ENCODE measurements at places on chromosomes 16 and 17.

DNA sequence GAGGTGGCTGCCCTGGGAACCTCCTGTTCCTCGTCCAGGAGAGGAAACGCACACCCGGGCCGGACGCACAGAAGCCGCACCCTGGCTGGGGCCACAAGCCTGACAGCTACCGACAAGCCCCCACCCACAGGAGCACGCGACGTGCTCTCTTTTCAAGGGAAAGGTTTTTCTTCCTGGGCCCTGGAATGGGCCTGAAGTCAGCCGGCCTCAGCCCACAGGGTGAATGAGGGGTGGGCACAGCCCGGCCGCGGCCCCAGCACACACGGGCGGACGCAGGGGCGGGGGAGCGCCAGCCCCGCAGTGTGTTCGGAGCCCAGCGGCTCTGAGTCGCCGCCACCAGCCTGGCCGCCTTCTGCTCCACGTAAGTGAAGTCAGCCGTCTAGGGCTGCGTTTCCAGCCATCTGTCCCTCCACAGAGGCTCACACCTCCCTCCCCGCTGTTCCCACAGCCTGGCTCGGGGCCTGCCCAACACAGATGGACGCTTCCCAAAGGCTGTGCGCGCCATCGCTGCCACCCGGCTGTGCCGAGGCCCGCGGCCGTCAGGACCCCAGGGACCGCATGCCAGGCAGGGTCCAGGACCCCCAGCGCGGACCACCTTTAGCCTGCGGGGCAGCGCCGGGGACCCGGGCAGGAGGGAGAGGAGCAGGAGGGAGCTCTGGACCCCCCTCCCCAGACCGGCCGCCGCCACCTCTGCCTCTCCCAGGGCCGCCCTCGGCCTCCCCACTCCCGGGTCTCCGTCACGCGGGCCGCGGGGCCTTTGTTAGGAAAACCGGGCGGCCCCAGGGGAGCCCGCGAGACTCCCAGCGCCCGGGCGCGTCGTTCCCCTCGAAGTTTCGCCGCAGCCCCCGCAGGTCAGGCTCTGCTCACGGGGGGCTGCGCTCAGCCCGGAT, 36.8 kb downstream of the CBFA2T3 start:
- DNase-seq = no peak

GRCh38 chr17:2783310-2784030, 12.8 kb upstream of the RAP1GAP2 start:
- no peak for DNase-seq

DNA sequence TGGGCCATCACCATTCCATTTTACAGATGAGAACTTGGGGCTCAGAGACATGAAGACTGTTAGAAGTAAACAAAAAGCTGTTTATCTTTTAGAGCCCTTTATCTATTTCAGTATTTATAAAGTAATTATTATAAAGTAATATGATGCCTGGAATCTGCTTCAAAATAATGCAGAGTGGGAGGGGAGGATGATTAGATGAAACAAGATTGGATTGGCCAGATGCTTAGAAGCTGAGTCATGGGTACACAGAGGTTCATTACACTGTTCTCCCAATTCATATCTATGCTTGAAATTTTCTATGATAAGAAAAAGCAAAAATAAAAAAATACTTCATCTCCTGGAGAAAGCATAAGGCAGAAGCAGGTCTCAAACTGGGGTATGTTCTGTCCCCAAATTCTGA, 29.4 kb downstream of the TOM1L2 start:
- DNase-seq = no peak

DNA sequence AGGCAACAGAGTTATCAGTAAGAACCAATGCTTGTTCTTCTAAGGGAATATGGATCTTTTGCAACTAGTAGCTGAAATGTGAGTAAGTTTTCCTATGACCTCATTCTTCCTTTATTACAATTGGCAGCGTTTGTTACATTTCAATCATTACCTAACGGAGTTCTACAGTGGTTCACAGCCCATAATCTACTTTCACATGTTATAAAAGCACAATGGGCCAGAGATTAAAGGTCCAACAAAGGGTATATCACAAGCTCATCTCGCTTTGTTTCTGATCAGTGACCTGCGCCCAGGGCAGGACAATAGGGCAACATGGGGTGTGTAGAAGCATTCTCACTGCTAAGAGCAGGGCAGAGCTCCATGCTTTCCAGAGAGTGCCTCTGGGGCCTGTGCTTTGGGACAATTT, 279.9 kb upstream of the DYNLRB2 start:
- DNase-seq = no peak

- no peak for DNase-seq
Measured at GRCh38 chr17:67459985-67460384, 82.9 kb downstream of the PITPNC1 start.

GRCh38 chr17:66967837-66968543, 3.5 kb downstream of the CACNG4 start:
- DNase-seq = no peak

DNA sequence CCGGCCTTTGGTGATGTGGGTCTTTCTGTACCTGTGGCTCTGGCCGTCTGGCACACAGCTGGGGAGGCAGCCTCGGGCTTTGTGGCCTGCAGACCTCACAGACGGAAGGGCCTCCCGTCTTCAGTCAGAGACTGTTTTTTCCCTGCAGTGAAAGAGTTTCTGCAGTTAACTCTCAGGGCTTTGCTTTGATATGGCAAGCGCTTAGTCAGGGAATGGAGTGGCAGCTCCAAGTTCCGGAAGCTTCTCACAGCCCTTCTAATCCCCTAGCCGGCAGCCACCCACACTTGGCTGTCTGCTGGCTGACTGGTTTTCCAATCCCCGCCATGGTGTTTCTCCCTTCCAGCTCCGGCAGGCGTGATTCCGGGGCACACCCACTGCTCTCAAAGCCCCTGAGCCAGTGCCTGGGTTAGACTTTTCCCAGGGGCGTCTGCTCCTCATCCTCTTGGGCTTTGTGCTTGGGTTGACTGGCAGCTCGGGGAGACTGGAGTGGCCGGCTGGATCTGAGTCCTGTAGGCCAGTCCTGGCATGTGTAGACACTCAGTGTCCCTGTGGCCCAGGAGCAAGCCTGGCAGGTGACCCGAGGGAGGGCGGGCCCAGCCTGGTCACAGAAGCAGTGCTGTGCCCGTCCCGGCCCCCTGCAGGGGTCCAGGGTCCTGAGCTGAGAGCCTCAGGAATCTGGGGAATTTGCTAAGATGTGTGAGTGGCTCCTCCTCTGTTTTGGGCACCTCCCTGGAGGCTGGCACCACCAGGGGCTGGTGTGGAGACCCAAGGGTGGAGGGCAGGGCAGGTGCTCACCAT, 29.9 kb downstream of the BAIAP2 start:
- DNase-seq = no peak

DNA sequence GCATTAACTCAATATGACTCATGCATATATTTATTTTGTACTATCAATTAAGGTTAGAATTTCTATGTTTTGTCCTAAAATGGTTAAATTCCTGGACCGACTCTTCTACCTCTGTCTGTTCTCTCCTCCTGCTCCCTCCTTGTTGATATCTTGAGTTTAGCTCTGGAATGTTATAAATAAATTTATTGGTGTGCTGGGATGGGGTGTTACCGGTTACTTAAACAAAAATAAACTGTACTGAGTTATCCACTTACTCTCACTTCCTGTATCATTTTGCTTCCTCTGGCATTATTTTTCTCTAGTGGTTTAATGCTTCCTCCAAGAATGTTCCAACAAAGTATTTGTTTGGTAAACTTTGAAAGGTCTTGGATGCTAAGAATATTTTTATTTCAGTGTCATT, 120.1 kb downstream of the ABCA8 start:
- DNase-seq = no peak

DNA sequence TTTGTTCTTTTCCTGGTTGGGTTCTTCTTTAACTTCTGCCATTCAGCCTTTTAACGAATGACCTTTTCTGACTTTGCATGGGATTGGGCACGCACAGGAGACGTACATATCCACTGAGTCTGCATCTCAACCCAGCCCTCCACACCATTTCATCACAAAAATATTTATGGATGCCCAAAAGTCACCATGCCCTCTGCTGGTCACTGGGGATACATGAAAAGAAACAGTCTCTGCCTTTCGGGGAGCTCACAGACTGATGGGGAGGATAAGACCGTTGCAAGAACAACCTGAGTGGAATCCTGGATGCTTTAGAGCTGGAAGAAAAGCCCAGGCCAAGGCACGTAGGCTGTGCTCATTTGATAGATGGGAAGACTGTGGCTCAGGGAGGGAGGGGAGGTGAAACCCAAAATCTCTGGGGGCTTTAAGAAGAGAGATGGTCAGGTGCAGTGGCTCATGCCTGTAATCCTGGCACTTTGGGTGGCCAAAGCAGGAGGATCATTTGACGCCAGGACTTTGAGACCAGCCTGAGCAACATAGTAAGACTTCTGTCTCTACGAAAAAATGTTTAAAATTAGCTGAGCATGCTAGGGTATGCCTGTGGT, 7.9 kb upstream of the MT2A start:
- DNase-seq = peak; percentile 27

GRCh38 chr16:946048-946395, 24.8 kb downstream of the LMF1 start:
- DNase-seq = no peak
